ENCODE measurements at places on chromosomes 7 and 10.

GRCh38 chr7:155261031-155261985, 36.4 kb upstream of the INSIG1 start:
- DNase-seq = no peak

DNA sequence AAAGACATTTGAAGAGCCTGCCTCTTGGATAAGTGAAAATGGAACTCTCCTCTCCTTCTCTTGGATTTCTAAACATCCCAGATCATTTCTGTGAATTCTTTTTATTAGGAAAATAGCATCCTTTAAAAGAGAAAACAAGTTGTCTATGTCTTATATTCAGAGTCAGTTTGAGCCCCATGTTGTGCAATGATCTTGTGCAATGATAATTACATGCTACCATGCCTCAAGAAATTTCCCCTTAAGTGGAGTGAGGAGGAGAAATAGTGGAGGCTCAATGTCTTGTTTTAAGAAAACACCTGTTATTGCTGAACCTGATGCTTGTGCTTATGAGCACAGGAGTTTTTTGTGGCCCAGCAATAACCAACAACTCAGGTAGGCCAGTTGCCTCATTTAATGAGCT, 103.6 kb downstream of the NPSR1 start:
- no peak for DNase-seq

DNA sequence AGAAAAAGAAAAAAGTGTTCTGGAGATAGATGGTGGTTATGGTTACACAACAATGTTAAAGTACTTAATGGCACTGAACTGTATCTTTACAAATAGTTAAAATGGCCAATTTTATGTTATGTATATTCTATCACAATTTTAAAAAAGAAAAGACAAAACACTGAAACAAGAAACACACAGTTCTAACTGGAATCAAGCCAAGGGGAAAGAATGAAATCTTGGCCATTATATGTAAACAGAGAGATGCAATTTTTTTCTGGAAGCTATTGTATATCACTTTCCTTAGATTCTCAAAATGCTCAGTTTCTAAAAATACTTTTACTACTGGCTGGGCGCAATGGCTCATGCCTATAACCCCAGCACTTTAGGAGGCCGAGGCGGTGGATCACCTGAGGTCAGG, 4.1 kb downstream of the COA1 start:
- DNase-seq = no peak

DNA sequence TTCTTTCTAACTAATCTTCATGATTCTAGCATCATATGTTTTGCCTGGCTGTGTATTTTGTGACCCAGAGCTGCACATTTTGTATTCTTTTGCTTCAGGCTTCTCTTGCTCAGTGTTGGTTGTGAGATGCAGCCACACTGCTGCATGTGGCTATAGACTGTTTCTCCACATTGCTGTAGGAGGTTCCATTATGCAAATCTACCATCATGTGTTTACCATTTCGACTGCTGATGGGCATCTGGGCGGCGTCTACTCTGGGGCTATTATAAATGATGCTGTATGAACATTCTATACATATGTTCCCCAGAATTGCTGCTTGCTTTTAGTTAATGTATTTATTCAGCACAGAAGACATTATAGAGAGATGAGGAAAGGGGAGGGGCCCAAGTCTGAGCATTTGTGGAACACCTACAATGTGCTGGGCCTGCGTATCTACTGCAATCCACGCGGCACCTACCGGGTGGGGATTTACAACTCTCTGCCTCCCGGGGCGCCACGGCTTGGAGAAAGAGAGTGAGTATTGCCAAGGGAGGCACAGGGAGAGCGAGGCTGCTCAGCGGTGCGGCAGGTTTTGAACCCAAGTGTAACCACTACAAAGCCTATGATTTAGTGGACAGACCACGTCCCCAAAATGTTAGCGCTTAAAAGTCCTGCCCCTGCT, 172.5 kb downstream of the PRKAG2 start:
- DNase-seq = no peak

DNA sequence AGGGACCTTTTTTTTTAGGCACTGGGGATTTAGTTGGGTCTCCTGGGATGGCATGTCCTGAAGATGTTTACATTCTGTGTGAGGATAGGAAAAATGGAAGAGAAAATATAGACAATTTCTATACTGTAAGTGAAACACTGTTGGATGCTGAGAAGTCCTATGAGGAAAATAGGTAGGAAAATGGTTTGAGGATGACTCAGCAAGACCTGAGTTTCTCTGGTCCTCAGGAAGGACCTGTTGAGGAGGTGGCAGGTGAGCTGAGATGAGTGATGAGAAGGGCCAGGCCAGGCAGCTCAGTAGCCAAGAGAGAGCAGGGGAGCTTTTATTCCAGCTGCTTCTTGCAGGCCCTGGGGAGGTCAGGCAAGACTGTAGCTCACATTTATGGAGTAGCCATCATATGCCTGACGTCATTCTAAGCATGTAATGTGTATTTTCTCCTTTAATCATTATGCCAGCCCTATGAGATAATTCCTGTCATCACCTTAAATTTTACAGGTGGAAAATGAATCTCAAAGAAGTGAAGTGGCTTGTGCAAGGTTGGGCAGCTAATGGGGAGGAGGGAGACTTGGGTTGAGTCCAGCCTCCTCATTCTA, 19.1 kb upstream of the LRRC18 start:
- no peak for DNase-seq

DNA sequence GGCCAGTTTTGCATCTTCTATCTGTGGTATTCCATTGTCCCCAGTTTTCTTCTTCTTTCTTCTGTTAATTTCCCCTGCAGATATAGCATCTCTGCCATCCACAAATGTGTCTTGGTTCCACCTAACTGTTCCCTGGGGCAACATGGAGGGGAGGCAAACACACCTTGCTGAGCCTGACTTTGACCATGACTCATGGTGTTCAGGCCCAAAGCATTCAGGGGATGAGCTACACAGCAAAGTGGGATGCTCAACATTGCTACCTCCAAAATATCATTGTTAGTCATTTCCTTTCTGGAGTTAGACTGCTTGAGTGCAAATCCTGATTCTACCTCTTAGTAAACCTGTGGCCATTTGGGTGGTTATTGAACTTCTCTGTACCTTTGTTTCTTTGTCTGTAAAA, 542.7 kb downstream of the LRMDA start:
- DNase-seq = no peak

DNA sequence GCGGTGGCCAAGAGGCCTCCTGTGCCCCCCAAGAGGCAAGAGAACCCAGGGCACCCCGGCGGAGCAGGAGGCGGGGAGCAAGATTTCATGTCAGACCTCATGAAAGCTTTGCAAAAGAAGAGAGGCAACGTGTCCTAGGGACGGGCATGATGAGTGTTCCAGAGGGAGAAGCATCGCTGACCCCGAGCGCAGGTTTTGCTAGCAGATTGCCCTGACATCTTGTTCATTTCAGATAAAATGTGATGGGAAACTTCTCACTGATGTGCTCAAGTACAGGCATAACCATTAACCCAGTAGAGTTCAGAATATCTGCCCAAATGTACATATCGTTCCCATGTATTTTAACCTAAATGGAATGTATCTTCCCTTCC, 129.2 kb downstream of the APBB1IP start:
- DNase-seq = no peak

GRCh38 chr7:36372156-36372555, 17.5 kb upstream of the ANLN start:
- DNase-seq = no peak

DNA sequence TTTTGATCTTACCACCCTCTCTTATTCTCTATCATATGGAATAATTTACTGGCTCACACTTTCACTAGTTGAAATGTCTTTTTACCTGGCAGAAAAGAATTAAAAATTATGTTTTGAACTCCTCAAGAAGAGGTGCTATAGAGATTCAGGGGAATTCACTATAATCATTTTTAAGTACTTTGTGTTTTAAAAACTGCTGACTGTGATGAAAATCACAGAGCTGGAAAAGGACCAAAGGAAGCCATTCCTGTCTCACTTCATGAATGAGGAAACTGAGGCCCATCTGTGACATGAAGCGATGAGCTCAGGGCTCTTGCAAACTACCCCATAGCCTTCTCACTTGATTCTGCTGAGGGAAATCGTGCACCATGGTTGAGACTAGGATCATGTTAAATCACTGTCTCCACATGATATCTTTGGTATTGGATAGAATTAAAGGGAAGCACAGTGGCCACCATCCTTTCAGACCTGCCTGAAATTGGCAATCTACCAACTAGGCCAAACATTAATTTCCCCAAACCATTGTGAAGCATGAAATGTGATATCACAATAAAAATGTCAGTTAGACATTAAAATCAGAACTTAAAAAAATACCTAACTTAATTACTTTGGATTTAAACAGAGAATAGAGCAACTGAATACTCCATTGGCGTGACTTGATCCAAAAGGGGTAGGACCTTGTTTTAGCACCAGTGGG, 141.0 kb downstream of the FZD1 start:
- DNase-seq = no peak

DNA sequence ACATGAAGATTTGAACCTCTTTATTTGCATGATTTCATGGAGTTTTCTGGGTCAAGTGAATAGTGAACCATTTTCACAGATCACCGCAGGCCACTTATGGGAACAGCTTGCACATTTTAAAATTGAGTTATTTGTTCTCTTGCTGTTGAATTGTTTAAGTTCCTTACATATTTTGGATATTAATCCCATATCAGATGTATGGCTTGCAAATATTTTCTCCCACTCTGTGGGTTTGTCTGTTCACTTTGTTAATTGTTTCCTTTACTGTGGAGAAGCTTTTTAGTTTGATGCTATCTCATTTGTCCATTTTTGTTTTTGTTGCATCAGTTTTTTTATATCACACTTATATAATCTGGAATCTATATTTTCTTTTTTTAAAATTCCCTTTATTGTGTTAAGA, 14.1 kb upstream of the ZC3HAV1L start:
- no peak for DNase-seq

DNA sequence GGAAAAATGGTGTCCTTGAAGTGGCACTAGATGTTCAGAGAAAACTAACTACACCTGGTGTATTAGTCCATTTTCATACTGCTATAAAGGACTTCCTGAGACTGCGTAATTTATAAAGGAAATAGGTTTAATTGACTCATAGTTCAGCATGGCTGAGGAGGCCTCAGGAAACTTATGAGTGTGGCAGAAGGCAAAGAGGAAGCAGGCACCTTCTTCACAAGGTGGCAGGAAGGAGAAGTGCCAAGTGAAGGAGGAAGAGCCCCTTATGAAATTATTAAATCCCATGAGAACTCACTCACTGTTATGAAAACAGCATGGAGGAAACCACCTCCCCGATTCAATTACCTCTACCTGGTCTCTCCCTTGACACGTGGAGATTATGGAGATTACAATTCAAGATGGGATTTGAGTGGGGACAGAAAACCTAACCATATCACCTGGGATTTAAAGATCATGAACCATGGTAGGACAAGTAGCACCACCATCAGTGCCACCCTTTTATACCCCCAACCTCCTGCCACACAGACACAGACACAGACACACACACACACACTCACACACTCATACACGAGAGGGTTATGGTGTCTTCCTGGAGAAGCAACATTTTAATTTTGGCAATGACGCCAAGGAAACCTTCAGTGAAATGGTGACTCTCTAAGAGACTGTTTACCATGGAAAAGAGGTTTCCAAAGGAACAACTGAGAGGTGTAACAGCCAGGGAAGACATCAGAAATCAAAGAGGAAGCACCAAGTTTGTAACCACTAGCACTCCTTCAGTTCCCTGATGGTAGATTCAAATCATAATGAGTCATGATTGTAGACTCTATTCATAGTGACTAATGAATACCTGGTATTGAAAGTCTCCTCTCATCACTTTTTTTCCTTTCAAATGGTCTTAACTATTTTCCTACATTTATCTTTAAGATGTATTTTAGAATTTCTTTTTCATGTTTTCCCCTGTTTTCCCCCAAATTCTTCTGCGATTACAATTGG, 41.8 kb upstream of the WNT16 start:
- no peak for DNase-seq

DNA sequence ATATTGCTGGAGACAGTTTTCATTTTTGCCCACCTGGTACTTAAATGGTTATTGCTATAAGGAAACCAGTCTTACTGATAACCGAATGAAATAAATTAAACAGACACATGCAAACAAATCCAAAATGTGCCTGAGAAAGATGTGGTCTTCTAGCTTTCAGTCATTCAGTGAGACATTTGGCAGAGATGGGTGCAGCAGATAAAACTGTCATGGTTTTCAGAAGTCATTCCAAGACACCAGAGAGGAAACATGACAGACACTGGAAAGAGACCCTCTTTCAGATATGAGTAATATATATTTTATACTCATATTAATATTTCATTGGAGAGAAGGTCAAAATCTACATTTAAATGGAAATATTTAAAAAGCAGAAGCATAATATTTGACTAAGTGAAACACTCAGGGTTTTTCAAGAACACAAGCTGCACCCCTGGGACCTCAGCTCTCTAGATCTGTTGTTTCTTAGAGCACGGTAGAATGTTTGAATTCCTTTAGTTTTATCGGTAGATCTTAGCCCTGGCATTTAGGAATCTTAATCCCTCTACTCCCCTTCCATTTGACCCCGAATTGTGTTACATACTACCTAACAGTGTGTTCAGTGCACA, 246.1 kb downstream of the AUTS2 start:
- DNase-seq = no peak

DNA sequence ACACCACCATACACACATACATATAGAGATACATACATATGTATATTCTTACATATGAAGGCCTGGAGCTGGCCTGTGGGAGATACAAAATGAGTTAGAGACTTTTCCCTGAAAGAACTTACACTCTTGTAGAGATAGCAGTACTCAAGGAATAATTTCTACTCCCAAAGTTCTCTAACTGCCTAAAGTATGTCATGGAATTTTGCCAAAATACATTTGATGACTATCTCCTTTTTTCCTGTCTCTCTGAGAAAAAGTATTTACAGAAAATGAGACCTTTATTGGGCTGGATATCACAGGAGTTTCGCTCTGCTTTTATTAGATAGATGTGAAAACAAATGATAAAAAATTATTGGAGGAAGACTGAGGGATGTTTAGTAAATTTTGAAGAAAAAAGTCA, 220.1 kb downstream of the POU6F2 start:
- DNase-seq = no peak

- DNase-seq = no peak
Observed at GRCh38 chr7:254337-255037, 35.5 kb upstream of the FOXL3 start.

DNA sequence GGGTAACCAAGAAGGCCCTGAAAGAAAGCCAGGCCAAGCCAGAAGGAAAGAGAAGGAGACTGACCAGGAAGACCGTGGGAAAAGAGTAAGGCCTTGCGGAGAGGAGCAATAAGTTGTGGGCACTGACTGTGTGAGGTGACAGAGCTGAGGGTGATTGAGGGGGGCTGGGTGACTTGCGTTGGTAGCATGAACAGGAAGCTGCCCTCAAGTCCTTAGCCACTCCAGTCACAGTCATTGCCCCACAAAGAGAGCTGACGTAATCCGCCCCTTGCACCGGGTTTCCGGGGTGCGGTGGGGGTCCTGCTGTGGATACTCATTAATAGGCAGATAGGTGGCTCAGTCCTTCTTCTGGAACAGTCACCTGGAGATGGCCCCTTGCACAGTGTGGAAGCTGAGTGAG, 16.1 kb upstream of the DMBT1 start:
- no peak for DNase-seq

Data from nucleus accumbens (tissue), 56 donors.